Stimulated activated CD8-positive, alpha-beta memory T cell treated with anti-CD3 and anti-CD28 coated beads, Interleukin-12 subunit alpha, Interleukin-12 subunit beta, amount 100 ng/mL, for 4 hours (primary cell): ENCODE measurements at places on chromosomes 13 and 19.

DNA sequence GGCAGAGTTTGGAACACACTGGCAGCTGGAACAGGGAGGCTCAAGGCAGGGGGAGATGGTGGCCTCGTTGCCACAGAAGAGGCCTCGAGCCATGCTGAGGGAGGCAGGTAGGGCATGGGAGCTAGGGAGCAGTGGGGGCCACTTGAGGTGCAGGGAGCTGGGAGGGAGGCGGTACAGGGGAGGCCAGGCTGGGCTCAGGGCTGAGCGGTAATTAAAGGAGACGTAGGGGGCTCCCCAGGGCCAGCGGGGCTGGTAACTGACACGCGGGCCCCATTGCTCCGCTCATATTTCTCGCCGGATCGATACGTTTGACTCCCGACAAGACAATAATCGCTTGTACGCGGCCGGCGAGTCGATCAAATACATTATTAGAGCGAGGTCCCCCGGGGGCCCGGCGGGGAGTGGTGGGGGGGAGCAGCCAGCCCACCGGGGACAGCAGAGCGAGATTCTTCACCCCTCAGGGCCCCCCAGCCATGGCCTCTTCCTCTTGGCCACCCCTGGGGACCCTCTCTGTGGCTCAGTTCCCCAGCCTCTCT, 2.4 kb upstream of the POU2F2 start:
- DNase-seq = no peak

DNA sequence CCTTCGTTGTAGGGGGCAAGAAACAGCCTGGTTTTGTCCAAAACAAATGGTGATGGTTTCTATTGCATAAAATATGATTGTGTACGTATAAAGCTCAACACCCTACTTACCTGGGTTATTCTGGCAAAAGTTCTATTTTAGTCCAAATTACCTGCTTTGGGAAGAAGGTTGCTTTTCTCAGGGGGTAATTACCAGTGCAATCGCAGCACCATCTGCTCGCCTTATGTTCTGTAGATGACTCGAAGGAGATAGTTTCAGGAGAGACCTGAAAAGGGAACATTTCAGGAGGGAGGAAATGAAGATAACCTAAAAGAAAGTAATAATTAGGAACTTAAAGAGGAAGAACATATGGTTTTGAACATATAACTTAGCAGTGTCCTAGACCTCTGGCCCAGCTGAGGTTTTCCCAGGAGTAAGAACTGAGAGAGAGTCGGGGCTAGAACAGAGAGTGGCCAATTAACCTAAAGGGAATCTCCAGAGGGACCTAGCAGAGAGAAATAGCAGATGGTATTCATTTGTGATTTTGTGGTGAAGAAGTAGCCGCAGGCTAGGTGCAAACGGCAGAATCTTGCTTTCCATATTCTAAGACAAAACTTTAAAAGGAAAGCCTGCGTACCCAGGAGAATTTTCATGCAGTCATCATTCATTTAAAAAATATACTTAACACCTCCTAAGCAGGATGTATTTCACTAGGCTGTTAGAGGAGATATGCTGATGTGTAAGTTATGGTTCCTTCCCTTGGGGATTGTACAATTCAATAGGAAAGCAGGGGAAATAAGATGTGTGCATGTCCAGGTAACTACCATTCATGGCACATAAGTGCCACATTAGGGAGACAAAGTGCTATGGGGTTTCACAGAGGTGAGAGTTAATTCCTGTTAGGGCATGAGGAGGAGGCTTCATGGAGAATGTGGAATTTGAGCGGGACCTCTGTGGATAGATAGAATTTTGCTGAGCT, 113.0 kb upstream of the SLC10A2 start:
- DNase-seq = no peak

DNA sequence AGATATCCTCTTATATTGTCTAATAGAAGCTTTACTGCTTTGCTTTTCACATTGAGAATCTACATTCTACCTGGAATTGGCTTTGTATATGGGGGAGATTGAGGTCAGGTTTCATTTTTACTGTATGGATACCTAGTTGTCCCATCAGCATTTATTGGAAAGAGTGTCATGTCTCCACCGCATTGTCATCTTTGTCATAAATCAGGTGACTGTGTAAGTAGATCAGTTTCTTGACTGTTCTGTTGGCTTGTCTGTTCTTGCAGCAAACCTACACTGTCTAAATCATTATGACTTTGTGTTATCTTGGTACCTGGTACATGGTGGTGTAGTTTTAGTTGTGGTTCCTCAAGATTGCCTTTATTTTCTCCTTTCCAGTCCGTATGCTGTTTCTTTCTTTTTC, 5.8 kb downstream of the URI1 start:
- no peak for DNase-seq

DNA sequence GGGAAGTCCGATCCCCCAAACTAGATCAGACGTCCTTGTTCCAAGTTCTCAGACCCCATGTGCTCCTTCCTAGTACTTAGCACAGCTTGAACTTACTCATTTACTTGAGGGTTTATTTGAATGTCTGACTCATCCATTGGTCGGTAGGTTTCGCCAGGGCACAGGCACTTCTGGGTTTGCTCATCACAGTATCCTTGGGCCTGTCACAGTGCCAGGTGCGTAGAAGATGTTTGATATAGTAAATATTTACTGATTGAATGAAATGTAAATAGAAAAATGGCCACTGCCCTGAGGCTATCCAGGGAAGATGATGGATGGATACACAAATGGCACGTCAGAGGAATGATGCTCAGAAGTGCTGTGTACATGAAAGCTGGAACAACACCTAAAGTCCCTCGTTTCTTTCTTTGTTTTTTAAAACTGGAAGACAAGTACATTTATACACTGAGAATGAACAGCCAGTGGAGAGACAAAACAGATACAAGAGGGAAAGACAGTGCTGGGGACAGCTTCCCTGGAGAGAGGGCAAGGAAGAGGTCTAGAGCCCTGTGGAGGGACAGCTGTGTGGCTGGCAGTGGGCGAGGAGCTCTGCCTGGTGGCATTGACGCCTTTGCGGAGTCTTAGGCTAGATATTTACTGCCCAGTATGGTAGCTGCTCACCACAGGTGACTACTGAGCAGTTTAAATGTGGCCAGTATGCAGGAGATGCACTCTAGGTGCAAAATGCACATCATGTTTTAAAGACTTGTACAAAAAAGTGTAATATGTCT, 31.2 kb upstream of the KL start:
- DNase-seq = no peak

- no peak for DNase-seq
These were observed 7.7 kb downstream of the KDM4B start for GRCh38 chr19:4976401-4977298.

DNA sequence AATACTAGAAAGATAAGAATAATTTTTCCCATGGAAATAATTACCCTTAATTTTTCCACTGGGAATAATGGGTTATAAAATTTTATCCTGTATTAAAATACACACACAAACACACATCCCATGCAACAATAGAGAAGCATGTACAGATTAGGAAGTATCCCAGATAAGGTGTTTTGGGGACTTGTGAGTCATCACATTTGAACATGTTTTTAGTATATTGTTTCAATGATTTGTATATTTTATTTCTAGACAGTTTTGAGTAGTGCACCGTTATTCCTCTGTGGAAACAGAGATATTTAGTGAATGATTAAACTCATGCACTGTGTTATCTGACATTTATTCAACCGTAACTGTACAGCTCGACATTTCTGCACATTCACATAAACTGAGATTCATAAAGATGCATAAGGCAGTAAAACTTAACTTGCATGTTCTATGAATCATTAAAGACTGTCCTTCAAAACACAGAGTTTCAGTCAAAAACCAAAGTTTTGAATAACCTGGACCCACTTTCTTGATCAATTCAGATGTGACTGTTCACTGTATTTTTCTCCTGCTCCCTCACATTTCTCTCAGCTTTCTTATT, 30.1 kb downstream of the KLF12 start:
- DNase-seq = no peak

DNA sequence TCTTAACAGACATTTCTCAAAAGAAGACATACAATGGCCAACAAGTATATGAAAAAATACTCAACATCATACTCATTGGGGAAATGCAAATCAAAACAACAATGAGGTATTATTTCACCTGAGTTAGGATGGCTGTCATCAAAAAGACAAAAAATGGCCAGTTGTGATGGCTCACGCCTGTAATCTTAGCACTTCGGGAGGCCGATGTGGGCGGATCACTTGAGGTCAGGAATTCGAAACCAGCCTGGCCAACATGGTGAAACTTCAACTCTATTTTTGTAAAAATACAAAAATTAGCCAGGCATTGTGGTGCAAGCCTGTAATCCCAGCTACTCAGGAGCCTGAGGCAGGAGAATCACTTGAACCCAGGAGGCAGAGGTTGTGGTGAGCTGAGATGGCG, 22.0 kb downstream of the CEACAM16 start:
- DNase-seq = no peak

DNA sequence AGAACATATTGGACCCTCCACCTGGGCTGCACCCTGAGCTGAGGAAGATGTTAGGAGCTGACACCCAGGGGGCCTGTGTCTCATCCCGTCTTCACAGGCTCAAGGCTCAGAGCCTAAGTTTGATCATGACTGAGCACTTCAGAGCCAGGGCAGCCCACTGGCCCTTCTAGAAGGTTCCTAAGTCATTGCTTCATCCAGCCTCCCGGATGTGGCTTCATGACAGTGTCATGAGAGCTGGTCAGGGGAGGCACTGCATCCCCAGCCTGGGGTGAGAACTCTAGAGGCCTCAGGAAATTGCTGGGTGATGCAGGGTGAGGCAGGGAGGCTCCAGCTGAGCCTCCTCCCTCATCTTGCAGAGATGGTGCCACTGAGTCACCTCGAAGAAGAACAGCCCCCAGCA, 24.9 kb upstream of the PIK3R2 start:
- DNase-seq = no peak

GRCh38 chr13:52809310-52809769, 39.1 kb downstream of the PCDH8 start:
- no peak for DNase-seq

- DNase-seq = no peak
These were observed 114.6 kb downstream of the KDM4B start for GRCh38 chr19:5083547-5083965.

GRCh38 chr13:26010487-26011207, 41.2 kb downstream of the SHISA2 start:
- no peak for DNase-seq

DNA sequence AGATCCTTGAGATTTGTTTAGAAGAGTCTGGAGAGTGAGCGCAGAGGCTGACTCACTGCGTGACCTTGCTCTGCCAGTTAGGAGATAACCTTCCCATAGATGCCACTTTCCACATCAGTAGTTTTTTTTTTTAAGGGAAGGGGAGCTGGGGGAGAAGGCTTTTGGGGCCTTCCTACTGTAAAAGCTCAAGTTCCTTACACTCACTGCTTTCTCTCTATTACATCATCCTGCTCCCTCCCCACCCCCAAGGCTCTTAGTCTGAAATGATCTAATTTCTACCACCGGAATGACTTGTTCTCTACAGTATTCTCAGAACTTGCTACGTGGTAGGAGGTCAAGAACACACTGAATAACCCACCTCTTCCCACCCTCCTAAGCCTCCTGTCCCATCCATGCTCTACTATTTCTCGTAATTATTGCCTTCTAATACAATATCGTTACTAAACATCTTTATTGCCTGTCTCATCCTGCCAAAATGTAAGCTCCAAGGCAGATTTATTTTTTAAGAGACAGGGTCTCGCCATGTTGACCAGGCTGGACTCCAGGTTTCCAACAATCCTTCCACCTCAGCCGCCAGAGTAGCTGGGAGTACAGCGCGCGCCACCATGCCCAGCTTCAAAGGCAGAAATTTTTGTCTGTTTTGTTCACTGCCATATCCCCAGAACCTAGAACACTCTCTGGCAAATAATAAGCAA, 1.2 kb downstream of the LONP1 start:
- no peak for DNase-seq

DNA sequence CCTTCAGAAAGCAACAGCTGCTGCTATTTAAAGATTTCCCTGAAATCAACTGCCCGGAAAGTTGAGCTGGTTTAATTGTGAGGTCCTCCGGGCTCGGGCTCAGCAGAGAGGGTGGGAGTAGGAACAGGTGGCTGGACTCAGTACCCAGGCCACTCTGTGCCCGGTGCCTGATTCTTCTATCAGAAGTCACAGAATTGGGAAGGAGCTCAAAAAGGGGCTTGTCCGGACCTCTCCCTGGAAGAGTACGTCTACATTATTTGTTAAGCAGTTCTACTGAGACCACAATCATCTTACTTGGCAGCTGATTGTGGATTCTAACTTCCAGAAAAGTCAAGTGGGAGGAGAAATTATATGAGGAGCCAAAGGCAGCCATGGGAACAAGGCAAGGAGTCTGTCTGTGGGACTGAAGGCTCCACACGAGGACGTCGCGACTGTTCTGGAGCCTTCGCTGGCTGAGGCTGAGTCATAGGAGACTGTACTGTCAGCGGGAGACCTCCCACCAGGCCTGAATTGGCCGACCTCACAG, 91.7 kb upstream of the ANKRD10 start:
- no peak for DNase-seq

DNA sequence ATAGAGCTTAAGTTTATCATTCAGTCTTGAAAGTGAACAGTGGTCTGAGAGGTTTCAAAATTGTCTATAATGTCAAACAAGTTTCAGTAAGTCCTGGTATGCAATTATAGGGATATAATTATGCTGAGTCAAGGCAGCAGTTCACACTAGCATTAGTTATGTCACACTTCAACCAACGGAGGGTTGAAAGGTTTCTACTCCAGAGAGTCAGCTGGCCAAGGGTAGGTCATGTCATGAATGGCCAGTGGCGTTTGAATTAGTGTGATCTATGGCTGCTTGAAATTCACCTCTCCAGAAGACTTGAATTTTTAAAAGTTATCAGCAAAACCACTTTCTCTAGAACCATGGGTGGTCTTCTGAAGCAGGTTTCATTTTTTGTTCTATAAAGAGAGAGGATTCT, 108.6 kb downstream of the TNFRSF19 start:
- no peak for DNase-seq

GRCh38 chr13:110756219-110756631, 42.7 kb downstream of the ING1 start:
- no peak for DNase-seq

DNA sequence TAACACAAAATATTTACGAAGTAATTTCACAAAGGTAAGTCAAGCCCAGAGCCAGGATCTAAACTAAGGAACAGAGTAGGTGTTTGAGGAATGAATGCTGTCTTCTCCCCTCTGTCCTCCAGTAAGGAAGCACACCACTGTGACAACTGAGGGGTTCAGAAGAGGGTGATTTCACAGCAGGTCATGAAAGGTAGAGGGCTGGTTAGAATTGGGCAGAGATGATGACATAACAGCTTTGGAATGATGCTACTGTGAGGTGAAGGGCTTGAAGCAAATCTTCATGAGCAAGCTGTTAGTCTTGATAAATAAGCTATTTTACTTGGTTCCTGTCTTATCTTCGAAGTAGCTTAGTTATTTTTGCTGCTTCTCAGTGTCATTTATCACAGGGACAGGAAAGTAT, 498.6 kb downstream of the FGF9 start:
- DNase-seq = no peak

DNA sequence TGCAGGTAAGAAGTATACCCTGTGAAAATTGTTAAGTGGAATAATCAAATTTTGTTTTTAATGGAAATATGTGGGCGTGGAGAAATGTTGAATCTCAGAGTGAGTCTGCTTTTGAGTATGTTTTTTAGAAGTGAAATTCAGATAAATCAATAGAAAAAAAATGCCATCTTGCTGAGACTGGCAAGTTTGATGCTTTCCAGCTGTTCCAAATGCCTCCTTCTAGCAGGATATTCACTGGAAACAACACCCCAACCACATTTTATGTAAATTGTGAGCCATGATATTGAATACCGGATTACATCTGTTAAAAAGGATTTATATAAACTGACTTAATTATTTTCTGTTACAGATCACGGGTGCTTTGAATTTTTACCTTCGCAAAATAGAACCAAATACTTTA, 115.4 kb downstream of the ITGBL1 start:
- DNase-seq = no peak
